ENCODE measurements at places on chromosomes 1 and 21.

- DNase-seq = no peak
Measured at GRCh38 chr1:27724961-27725373, 794 bp upstream of the FAM76A start.

- DNase-seq = no peak
Measured at GRCh38 chr1:217948741-217949140, 317.6 kb downstream of the SPATA17 start.

DNA sequence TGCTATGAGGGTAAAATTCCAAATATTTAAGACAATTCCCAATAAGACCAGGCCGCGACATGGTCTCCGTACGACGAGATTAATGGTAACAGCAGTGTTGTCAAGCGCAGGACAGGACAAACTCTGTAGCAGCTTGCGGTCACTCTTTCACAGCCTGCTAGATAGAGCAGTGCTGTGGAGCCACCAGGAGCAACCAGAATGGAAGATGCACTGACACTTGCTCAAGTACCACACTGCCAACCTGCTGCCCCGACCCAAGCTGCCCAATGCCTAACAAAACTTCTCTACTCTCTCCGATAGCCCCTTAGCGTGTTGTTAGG is 636 bp downstream of the WARS2 start:
- no peak for DNase-seq

GRCh38 chr1:6743189-6744101 is 41.8 kb upstream of the CAMTA1 start:
- no peak for DNase-seq

Data from stimulated activated CD4-positive, alpha-beta T cell treated with anti-CD3 and anti-CD28 coated beads, Interleukin-1b, Interleukin-23, amount 100 ng/mL, for 4 hours (primary cell).